ENCODE measurements at places on chromosomes 11 and 22.

- no peak for DNase-seq
These were observed 89.0 kb downstream of the FEZ1 start for GRCh38 chr11:125407046-125407445.

- DNase-seq: no peak
These were observed at the start of gene SSTR3 for GRCh38 chr22:37212174-37212906. TSS of gene SSTR3 (minus strand) at chr22:37212477. CDS start at chr22:37207803, 4,674 bp downstream.

- no peak for DNase-seq
These were observed 138.5 kb downstream of the MYO18B start for GRCh38 chr22:25880524-25880923.

GRCh38 chr11:120420572-120420971 lies 84.4 kb downstream of the ARHGEF12 start:
- no peak for DNase-seq

- no peak for DNase-seq
These were observed 78.6 kb upstream of the SHANK2 start for GRCh38 chr11:71330996-71331395.

DNA sequence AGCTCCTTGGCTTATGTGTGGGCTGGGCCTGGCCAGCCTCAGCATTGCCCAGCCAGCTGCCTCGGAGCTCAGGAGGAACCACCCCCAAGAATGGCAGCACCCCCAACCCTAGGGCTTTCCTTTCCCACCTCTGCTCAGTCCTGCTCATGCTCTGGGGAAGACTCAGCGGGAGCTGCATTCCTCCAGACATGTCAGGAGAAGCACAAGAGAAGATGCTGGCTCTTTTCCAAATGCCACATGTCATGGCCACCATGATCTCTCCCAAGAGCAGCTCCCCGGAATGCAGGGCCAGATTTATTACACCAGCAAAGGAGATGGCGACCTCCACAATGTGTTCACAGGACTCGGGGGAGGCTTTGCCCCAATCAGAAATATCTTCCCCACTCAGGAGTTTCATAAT lies 143.7 kb downstream of the PKNOX2 start:
- no peak for DNase-seq

- DNase-seq: no peak
These were observed 3900.0 kb upstream of the OR11H1 start for GRCh38 chr22:11627798-11628650.

- DNase-seq: no peak
These were observed 5.3 kb downstream of the NHERF4 start for GRCh38 chr11:119190531-119190930.

DNA sequence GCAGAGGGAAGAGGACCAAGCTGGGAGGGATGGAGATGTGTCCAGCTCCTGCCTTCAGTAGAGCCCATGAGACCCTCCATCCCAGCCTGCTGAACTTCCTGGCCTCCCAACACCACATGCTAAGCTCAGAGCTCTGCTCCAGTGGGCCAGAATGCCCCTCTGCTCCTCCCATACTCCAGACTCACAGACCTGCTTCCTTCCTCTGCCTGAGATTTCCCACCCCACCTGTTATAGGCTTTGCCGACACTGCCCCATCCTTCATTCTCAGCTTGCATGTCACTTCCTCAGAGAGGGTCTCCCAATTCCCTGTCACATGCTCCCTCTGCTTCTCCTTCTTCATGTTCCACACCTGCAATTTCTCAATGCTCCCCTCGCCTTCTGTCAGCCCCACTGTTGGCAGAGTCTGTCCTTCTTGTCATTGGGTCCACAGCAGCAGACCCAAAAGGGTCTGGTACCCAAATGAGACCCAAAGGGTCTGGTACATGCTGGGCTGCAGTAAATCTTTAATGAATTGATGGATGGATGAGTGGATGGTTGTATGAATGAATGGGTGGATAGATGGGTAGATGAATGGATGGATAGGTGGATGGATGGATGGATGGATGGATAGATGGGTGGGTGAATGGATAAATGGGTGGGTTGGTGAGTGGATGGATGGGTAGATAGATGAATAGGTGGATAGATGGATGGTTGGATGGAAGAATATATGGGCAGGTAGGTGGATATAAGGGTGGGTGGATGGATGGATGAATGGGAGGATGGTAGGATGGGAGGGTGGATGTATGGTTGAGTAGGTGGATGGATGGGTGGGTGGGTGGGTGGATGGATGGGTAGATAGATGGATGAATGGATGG lies 105.3 kb upstream of the FGF3 start:
- DNase-seq: no peak

DNA sequence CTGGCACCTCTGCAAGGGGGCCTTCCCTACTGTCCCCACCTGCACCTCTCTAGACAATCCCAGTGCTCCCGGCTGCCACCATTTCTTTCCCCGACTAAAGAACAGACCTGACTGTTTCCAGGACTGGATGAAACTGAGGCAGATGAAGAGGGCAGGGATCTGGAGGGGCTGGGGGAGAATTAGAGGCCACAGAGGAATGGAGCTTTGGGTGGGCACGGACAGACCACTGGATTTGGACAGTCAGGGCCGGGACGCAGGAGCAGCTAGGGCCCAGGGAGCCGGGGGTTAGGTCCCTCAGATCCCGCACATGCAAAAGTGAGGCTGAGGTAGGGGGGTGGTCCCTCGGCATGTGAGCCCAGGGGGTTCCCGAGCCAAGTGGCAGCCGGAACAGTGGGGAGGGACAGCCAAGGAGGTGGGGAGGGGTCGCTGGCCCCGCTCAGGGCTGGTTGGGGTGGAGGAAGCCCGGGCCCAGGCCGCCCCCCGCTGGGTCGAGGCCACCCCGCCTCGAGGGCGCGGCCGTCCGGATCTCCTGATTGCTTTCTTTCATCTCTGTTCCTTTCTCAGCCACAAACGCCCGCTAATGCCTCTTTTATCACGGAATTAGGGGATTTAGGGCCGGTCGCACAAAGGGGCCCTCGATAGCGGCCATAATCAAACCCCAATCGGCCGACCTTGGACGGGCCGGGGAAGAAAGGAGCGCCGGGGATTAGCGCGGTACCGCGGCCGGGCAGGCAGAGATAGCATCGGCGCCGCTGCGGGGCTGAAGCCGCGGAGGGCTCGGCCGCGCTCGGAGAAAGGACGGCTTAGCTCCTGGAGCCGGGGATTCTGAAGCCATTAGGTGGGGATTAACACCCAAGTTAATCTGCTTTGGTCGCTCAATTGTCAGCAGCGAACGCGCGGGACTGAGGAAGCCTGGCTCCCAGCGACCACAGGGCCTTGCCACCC lies 9.3 kb downstream of the SLC25A1 start:
- no peak for DNase-seq

DNA sequence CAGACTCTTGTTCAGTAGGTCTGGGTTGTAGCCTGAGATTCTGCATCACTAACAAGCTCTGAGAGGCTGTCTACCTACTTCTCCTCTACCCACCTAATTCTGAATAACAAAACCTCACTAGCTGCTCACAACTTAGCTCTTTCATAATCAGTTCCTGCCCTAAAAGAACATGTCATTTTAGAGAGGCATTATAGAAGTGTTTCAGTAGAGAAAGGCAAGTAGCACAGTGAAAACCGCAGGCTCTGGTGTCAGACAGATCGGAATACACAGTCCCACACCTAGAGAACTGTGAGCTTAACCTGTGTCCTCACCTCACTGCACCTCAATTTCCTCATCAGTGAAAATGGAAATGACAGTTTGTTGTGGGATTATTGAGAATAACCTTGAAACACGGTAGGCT lies 1337.6 kb upstream of the TENM4 start:
- DNase-seq: no peak

- DNase-seq: no peak
These were observed 1077.3 kb downstream of the TBC1D22A start for GRCh38 chr22:47839595-47840227.

DNA sequence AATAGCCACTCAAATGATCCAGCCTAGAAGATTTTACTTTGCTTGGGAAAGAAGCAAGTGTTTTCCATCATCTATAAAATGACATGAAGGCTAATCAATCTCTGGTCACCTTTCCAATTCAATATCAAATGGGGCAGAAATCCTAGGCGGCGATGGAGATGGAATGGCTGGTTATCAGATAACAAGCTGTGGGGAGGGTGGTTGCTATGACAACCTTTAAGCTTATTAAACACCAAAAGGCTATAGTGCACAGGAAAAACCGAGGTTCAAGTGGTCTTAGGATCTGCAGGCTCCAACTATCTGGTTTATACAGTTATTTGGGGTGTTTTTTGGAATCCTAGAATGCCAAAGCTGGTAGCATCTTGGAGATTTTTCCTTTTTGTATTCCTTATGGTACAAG lies 13.9 kb upstream of the BSX start:
- DNase-seq: no peak

DNA sequence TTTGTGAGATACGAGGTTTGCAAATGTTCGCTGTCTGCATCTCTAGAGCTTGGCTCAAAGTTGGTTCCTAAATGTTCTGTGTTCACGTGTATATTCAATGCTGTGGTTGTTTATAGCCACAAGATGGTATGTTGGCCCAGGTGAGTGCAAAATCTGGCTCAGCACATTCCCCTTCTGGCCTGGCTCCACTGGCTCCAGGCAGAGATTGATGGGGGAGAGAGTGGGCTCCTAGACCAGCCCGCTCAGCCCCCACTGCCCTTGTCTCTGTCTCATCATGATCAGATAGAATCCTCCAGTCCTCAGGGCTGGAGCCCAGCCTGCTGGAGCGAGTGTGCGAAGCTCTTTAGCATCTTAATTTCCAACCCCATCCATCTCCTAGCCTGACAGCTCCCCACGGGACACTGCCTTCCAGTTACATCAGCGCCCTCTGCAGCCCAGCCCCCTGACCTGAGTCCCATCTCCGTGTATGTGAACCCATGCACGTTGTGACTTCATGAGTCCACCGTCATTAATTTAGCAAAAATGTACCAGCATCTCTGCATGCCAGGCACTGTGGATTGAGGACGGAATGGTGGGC lies 2.0 kb downstream of the P2RX3 start:
- no peak for DNase-seq

GRCh38 chr22:17769013-17769715 lies 5.1 kb downstream of the BID start:
- no peak for DNase-seq

GRCh38 chr11:114622858-114623257 lies 27.3 kb upstream of the NXPE4 start:
- DNase-seq: no peak

DNA sequence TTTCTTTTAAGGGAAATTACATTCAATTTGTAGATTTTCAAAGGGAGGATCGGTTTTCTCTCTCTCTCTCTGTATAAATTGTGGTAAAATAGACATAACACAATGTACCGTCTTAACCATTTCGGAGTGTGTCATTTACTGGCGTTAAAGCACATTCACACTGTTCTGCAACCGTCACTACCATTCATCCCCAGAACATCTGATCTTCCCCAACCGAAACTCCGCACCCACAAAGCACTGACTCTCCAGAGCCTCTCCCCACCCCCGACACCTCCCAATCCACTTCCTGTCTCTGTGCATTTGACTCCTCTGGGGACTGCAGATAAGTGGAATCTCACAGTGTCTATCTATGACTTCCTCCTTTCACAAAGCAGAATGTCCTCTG lies 15.9 kb upstream of the GRAMD4 start:
- DNase-seq: no peak

DNA sequence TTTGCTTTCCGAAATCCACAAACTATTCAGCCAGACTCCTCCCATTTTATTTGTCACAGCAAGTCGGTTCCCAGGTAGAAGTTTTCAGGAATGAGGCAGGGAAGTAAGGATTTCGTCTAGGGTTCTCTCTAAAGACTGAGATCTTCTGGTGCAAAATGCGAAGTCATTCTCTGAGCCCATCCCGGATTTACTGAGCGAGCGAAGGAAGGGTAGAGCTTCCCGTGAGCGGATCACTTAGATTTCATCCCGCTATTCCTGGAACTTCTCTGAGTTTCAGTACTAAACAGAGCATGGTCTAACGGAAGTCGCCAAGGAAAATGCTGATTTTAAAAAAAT lies 3.1 kb upstream of the CALCA start:
- no peak for DNase-seq

DNA sequence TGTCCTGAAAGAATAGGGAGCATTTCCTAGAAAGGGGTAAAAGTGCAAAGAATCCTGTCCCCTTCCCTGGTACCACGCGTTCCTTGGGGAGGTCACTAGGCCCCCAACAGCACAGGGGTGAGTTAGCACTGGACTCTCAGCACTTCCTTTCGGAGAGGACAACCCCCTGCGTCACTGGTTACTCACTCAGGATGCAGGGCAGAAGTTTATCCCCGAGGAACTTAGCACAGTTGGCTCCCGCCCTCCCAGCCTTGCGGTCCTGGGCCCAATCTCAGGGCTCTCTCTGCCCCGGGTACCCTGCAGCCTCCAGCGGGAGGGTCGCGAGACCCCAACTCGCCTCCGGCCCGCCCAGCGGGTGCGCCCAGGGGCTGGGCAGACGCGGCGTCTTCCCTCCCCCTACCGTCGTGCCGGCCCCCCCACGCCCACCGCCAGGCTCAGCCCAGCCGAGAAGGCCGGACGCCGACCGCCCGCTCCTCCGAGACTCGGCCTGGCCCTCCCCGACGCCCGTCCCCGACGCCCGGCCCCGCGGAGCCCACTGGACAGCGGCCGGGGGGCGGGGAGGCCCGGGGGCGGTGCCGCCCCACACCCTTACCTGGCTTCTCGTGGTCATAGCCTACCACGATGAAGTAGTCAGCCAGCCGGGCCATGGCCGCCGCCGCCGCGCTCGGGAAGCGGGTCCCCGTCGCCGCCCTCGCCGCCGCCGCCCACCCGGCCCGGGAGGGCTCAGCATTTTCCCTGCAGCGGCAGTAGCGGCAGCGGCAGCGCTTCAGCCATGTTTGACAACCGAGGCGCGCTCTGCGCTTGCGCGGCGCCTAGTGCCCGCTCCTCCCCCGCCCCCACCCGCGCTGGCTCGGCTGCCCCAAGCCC lies at the start of gene SBF2:
SBF2 (minus strand) TSS at position 797 of the 867 bp plus-strand sequence; CDS start at position 647, 150 bp downstream.
- DNase-seq: peak; percentile 69

- DNase-seq: no peak
These were observed 872 bp downstream of the TMA7B start for GRCh38 chr22:39960791-39961746.

DNA sequence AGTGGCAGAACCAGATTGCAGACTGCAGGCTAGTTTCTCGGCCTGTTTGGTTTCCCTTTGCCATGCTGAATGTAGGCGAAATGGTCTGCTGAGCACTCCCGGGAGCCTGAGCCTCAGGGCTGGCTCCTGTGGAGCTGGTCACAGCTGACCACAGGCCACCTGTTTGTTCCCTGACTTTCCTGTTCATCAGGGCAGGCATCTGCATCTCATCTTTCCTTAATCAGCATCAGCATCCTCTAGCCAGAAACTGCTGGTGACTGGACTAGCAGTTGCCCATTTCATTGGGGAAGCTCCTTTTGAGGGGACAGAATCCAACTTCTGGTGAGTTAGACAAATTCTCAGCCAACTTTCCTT lies 20.2 kb upstream of the C11orf96 start:
- DNase-seq: no peak

- DNase-seq: no peak
These were observed 4.1 kb downstream of the WNT7B start for GRCh38 chr22:45972889-45973253.
